Right ventricle myocardium superior (tissue), 1 donor: ENCODE measurements at places on chromosomes 1 and 21. TPM values are rescaled to one million over a fixed set of nuclear protein-coding genes. Genes with fewer than 3 reads are reported as not detected.

Gene S100A10
- 230 TPM for total RNA-seq

Gene KIAA0319L
- total RNA-seq: 62.1 TPM

Gene PRKCZ
- 13.5 TPM for total RNA-seq

Gene VANGL2
- total RNA-seq: 1.9 TPM

Gene FCRL4
- not detected for total RNA-seq

Gene MAP3K21
- total RNA-seq: 0.22 TPM

Gene ETV3L
- total RNA-seq: not detected

Gene CNKSR1
- 1.4 TPM for total RNA-seq

Gene ELAVL4
- total RNA-seq: not detected

Gene CELA3A
- not detected for total RNA-seq

GRCh38 chr1:12201352-12202189 lies 28.3 kb upstream of the VPS13D start:
- no peak for DNase-seq

GRCh38 chr1:109197158-109198042 lies 16.3 kb upstream of the SARS1 start:
- no peak for DNase-seq

GRCh38 chr1:39269349-39269748 lies 64.9 kb downstream of the MACF1 start:
- DNase-seq: no peak

DNA sequence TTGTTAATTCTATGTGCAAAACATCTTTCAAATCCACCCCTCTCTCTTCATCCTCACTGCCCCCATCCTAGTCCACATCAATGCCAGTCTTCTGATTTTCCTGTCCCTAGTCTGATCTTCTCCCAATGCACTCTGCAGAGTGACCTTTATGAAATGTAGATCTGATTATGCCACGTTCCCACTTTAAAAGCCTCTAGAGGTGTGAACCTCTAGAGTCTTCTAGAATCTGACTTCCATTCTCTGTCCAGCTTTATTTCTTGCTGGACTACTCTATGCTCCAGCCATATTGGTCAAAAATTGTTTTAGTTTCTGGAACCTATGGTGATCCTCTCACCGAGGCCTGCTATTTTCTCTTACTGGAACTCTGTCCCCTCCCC lies 32.5 kb downstream of the ZNF648 start:
- DNase-seq: no peak

DNA sequence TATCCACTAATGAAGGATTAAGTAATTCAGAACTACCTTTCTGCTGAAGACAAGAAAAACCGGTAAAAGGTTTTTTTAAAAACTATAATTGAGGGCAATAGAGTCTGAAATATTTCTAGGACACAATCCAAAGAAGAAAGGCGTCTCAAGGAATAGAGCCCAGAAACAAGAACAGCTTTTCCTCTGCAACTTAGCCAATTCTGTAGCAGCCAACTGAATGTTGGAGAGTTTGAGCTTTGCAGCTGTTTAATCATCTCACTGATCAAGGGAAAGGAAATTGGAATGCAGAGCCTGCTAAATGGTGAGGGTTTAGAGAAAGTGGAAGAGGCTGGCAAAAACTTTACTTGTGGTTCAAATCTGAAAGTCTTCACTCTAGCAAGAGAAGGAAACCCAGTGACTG lies 818.9 kb downstream of the KCNT2 start:
- no peak for DNase-seq

DNA sequence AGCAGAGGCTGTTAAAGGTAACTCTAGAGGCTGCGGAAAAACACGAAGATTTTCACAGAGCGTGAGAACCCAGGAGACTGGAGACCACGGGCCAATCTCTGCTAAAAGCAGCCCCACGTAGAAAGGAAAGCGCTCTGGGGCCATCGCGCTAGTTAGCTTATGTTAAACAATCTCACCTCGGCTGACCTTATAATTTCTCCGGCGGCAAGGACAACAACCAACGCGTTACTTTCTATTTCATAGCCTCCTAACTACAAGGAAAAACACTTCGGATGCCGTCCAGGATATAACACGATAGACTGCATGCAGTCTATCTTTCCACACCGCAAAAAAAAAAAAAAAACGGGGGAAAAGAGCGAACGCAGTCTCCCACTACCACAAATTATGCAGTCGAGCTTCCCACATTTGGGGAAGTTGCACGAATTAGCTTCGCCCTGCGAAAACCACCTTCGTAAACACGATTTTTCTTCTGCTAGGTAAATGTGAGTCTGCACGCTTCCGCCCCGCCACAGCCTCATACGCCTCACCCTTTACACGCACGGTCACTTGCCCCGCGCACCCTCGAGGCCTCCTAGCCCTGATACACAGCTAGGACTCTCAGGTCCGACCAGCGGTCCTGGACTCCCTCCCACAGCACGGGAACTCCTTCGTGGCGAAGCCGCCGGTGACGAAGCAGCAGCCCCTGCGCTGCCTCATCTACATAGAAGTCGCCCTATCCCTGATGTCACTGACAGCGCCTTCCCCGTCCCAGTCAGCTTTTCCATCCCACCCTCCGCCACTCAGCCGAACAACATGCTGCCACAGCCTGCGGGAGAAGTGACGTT lies 87.8 kb downstream of the PRKAB2 start:
- peak; percentile 61 for DNase-seq

DNA sequence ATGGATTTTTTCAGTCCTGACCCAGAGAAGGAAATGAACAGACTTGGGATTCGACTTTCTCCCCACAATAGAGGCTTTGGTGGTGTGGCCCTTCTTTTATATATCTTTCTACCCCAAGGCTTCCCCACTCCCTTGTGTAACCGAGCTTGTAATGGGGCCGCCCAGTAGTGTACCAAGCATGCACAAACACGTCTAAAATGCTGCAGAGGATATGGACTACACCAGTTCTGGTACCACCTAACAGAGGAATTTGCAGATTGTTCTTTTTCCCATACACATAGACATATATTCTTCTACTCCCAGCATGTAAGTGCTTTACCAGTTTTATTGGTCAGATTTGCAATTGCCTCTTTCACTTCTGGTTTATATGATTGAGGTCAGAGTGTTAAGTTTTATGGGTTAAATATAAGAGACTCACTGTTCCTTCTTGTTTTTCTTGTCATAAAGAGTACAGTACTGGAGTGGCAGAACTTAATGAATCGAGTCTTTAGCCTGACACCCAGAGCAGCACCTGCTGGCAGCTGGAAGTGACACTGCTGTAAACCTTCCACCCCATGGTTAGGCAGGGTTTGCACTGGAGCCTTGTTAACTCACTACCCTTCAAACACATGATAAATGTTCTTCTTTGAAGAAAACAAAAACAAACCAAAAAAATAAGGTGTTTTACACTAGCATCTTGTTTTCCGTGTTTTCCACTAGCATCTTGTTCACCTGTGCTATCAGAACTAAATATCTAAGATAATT lies 198.6 kb downstream of the PTPRC start:
- no peak for DNase-seq

- peak; percentile 85 for DNase-seq
Observed at GRCh38 chr1:160665330-160666078, 18.7 kb upstream of the SLAMF1 start.

DNA sequence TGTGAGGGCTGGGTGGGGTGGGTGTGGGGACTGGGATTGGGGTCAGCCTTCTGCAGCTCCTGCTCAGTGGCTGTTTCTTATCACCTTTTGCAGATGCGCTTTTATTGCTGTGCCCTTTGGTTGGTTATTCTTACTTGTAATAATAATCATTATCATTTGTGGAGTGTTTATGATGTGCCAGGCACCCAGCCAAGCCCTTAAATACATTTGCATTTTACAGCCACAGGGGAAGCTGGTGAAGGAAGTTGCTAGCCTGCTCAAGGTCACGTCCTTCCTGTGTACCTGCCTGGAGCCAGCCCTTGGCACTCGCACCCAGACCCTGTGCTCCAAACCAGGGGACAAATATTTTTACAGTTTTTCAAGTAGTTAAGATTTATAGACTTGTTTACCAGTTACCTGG lies 144.0 kb downstream of the PGBD5 start:
- DNase-seq: no peak

- no peak for DNase-seq
Observed at GRCh38 chr1:208584167-208584755, 340.1 kb upstream of the PLXNA2 start.

DNA sequence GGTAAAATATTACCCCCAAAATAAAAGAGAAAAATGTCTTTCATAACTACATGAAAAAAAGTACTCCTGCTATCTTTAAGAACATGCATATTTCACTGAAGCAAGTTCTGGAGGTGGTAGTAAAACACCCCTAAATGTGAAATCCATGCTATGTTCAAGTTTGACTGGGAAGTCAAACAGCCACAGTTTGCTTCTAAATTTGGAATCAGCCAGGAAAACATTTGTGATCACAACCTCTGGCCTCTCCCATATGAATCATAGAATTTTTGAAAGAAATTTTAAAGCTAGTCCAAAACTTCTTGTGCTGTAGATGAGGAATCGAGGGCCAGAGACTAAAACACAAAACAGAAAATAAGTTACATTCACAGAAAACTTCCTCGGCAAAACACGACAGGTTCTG lies 6.6 kb downstream of the SORT1 start:
- no peak for DNase-seq

- DNase-seq: peak; percentile 91
Observed at GRCh38 chr1:83860490-83861221, 138.3 kb downstream of the TTLL7 start.

DNA sequence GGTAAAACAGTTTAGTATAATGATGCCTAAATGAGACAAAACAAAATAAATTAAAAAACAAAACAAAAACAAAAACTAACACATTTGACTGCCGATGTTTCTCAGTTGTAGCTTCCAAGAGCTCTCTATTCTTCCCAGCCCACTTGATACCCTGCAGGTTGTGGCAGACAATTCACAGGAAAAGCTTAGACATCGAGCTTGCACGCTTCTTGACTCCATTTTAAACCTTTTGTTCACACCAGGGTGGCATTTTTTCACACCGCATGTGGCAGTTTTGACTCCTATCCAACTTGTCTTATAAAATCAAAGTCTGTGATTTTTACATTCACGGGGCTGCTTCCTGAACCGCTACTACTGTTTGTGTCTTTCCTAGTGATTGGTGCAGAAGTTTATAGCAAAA lies 575.9 kb downstream of the USP25 start:
- no peak for DNase-seq

DNA sequence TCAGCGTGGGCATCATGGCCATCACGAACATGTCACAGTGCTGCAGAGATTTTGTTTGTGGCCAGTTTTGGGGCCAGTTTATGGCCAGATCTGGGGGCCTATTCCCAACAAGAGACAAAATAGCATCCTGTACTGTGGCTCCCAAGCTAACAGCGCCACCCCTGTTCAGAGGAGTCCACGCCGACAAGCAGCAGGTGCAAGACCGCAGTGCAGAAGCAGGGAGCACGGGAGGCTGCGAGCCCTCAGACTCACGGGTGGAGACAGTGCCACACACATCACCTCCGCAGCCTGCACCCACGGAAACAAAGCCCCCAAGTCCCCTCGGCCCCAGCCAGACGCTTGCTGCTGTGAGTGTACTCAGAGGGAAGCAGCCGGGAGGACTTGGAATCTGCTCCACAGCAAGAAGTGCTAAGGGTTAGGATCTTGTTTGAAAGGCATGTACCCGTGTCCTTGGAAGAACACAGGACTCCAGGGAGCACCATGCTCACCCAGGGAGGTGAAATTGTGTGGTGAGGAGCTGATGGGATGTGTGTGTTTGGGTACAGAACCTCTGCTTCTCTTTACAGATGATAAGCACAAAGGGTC lies 7.1 kb downstream of the TCP10L start:
- DNase-seq: no peak

GRCh38 chr21:15057285-15057684 lies 7.5 kb downstream of the NRIP1 start:
- DNase-seq: no peak

DNA sequence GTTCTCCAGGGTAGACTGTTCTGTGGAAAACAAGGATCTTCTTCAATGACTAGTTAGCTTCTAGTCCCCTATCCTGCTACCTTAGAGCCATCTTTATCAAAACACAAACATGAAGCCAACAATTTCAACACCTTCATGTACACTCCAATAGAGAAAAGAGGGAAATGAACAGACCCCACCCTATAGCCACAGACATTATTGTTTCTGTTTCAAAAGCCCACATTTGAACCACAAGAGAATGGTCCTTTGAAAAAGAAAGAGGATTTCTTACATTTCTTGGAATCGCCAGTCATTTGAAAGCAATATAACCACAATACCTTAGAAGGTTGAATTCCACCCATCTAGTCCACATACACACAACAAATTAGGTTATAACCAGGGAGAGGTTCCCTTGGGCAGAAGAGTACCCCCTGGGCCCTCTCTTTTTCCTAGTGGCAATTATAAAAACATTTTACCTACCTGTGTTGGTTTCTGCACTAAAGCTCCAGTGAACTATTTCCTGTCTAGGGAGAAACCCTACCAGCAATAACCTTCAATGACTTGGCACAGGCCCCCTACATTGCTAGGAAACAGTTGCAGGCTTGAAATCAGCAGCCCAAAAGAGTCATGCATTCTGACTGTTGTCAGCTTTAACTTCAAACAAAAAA lies 2.7 kb upstream of the LPGAT1 start:
- DNase-seq: no peak

GRCh38 chr1:13662493-13662892 lies 37.5 kb upstream of the PRDM2 start:
- no peak for DNase-seq
